Activated CD4-positive, alpha-beta T cell treated with anti-CD3 and anti-CD28 coated beads, Interleukin-2, amount 50 U/mL, for 48 hours (primary cell): ENCODE measurements at places on chromosomes 5 and 9.

- DNase-seq = no peak
Measured at GRCh38 chr5:55102348-55102747, at the start of gene GZMA. GZMA (plus strand) TSS chr5:55102646; CDS start chr5:55102683, 37 bp downstream.

- DNase-seq = no peak
Measured at GRCh38 chr9:100492952-100493351, 20.0 kb downstream of the TMEFF1 start.

DNA sequence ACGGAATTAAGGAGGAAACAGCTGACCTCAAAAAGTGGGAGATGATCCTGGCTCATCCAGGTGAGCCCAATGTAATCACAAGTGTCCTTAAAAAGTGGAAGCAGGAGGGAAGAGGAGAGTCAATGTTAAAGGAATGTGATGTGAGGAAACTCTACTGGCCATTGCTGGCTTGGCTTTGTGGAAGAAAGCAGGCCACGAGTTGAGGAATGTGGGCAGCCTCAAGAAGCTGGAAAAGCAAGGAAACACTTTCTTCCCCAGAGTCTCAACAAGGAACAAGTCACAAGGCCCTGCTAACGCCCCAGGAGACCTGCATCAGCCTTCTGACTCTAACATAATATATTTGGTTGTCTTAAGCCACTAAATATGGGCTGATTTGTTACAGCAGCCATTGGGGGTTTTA lies 252.8 kb downstream of the PSAT1 start:
- DNase-seq = no peak

GRCh38 chr9:119252671-119253299 lies 116.5 kb downstream of the BRINP1 start:
- no peak for DNase-seq

DNA sequence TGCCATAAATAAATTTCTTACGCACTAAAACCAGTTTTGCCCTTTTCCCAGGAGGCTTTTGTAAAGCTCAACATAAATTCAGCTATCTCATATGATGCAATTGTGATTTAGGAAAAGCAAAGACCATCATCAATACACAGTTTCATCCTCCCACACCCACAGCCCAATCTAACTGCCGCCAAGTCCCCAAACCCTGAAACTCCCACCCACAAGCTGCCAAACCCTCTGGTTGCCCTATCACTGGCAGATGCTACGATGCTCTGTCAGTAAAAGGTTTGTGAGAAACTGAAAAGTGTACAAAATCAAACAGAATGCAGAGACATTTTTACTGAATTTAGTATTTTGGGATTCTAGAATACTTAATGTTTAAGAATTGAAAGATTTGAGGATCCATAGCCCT lies 42.8 kb upstream of the NR4A3 start:
- no peak for DNase-seq

GRCh38 chr9:21761309-21761901 lies 41.0 kb upstream of the MTAP start:
- peak; percentile 11 for DNase-seq

- DNase-seq = no peak
Measured at GRCh38 chr5:98041661-98042060, 731.8 kb upstream of the RGMB start.

GRCh38 chr5:1510151-1510561 lies 13.6 kb downstream of the LPCAT1 start:
- DNase-seq = no peak

DNA sequence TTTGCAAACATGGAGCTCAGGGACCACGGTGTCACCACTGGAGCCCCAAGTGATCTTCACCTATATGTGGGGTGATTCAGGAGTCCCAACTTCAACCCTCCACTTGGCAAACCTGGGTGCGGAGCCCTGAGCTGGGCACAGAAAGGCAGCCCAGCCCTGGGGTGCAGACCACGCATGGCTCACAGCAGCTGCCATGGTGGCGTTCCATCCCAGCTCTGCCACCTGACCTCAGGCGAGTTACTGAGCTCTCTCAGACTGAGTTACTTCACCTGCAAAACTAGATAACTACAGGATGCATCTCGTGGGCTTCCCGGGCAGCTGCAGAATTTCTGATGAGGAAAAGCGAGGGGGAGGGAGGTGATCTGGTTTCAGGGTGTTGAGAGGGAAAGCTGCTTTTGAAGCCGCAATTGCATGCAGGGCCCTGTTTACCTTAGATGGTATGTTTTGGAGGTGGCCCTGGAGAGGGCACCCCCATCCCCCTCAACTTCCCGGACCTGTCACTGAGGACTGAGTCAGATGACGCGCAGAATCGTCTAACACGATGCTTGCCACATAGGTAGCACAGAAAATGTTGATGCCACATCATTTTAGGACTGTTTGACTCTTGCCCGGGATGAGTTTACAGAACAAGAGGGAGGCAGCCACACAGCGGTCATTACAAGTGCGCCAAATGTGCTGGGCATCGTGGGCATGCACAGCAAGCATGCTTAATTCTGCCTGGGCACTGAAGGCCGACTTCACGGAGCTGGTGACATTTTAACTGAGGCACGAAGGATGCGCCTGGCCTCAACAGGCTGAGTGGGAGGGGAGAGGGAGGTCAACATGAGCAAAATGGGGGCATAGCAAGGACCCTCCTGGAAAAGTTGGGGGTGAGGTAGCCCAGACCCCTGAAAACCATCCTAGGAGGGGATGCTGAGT lies 154.6 kb downstream of the COL23A1 start:
- DNase-seq = no peak

- DNase-seq = no peak
Measured at GRCh38 chr9:35718721-35719511, 13.1 kb downstream of the TLN1 start.

- DNase-seq = peak; percentile 63
Measured at GRCh38 chr5:150789943-150790611, 11.5 kb downstream of the SMIM3 start.

GRCh38 chr5:120692325-120692724 lies 228.2 kb downstream of the PRR16 start:
- no peak for DNase-seq

DNA sequence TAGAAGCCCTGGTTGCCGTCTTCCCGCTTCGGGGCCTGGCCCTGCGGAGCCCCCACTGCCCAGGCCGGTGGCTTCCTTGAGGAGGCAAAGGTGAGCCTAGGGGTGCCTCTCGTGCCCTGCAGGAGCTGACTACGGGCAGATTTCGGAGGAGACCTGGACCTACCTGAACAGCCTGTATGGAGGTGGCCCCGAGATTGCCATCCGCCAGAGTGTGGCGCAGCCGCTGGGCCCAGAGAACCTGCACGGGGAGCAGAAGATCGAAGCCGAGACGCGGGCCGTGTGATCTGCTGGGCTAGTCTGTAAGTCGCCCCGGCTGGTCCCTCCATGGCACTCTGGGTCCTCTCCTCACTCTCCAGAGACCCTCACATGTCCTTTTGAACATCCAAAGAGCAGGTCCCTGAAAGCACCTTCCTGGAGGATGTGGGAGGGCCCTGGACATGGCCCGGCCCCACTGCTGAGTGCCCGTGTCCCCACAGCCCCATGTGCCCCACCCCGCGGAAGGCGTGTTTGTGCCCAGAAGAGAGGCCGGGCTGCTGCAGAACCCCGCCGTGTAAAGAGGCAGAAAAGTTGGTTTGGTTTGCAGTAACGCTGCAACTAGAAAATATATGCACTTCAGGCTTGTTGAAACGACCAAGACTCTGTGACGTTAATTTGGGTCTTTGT lies 44.9 kb downstream of the USP20 start:
- no peak for DNase-seq

GRCh38 chr5:11852717-11853087 lies 51.5 kb downstream of the CTNND2 start:
- no peak for DNase-seq

GRCh38 chr5:126793097-126793496 lies 16.2 kb downstream of the LMNB1 start:
- no peak for DNase-seq

DNA sequence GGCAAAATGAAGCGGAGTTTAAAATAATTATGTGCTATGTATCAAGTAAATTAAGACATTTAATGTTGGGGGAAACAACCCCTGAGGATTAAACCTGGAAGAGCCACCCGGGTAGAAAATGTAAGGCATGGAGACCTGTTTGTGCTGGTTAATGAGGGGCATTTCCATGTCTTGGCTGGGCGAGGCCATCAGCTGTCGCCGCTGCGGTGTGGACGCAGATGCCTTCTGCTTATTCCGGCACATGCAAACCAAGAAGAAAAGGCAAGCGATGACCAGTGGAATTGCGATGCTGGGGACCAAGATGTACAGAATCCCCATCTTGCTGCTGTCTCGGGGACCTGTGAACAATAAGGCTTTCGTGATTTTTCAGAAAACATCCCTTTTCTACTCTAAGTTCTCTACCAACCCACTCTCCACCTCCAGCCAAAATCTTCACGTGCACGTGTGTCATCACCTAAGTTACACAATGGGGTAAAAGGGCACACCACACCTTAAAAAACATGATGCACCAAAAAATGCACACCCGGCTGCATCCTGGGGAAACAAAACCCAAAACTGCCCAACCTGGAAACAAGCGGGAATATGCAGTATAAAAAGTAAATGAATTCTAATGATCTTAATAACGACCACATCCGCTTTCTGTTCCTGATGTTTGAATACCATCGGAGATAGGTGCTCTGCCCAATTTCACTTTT lies 223.5 kb downstream of the ROR2 start:
- no peak for DNase-seq

- no peak for DNase-seq
Measured at GRCh38 chr5:139836469-139837208, 41.0 kb downstream of the PSD2 start.

DNA sequence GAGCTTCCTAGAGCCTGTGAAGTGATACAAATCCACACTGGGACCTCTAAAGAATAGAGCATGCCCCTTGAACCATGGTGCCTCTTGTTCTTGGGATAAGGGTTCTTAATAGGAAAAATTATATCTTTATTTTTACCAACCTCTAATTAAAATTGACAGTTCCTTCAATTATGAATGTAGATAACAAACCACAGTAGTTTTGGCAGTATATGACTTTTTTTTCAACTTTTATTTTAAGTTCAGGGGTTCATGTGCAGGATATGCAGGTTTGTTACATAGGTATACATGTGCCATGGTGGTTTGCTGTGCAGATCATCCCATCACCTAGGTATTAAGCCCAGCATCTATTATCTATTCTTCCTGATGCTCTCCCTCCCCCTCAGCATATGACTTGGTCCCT lies 974 bp downstream of the HEMGN start:
- no peak for DNase-seq

DNA sequence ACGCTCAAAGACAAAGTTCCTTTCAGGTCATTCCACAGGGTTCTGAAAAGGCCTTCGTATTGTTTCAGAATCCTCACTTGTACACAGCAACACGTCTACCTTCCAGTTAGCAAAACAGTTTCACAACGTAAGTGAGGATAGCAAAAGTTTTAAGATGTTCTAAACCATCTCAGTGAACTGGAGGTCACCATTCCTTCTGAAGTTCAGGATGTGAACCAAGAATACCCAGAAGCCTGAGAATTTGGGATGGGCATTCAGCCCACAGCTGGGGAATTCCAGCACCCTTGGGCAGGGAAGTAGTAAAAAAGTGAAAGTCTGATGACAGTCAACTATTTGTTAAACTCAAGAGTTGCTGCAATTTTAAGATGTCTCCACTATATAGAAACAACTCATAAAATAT lies 224.5 kb downstream of the BNC2 start:
- DNase-seq = no peak

DNA sequence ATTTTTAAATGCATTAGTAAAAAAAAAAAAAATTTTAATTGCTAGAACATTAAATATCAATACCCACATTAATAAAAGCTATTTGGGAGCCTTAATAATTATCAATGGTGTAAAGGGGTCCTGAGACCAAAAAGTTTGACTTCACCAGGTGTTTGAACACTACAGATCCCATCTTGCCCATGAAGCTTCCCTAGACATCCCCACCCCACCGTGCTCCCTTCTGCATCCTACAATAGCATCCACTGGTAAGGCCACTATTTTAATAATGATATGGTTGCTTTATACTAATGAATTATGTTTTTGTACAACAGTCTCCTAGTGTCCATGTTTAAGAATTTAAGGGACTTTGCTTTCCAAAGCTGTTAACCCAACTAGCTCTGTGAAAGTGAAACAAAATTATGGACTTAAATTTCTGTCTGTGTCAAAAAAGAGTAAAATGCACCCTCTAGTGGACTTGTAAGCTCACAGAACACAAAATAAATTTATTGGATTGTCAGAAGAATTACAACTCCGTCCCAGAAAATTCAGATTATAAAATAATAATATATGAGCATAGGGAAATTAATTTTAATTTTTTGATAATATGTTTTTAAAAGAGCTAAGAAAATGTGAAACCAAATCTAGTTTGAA lies 76.0 kb downstream of the ARL15 start:
- no peak for DNase-seq

- DNase-seq = no peak
Measured at GRCh38 chr9:125580701-125581286, 126.2 kb downstream of the MAPKAP1 start.

GRCh38 chr5:78843436-78843835 lies 141.7 kb downstream of the ARSB start:
- DNase-seq = no peak

GRCh38 chr5:126948011-126948355 lies 82.4 kb downstream of the MARCHF3 start:
- no peak for DNase-seq

- no peak for DNase-seq
Measured at GRCh38 chr9:36029765-36030528, 6.8 kb upstream of the RECK start.

- no peak for DNase-seq
Measured at GRCh38 chr5:10860645-10861422, 99.8 kb upstream of the DAP start.

- DNase-seq = no peak
Measured at GRCh38 chr9:129241725-129242124, 63.7 kb upstream of the IER5L start.

DNA sequence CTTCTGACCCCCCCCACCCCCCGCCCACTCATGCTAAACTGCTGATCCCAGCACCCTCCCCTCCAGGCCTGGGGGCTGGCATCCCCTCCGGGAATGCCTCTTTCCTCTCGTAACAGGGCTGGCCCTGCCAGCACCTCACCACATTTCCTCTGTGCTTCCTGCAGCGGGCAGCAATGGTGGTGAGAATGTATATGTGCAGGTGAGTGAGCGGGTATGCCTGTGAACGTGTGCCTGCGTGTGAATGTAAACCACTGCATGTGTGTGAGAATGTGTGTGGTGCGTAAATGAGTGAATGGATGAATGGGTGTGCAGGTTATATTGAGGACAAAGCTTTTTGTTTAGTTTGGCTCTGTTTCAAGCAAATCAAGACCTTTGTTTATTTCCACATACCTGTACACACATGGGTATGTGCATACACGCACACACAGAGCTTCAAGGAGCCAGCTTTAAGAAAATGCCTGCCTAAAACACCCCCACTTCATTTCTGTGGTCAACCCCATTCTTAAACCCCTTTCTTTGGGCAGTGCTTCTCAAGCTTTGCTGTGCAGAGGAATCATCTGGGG lies 95.7 kb upstream of the SHB start:
- no peak for DNase-seq

GRCh38 chr9:123316053-123316718 lies 39.8 kb upstream of the CRB2 start:
- DNase-seq = no peak

- no peak for DNase-seq
Measured at GRCh38 chr5:139116100-139116655, 82.0 kb downstream of the SIL1 start.
